ENCODE measurements at places on chromosomes 2 and 18. TPM values are rescaled to one million over a fixed set of nuclear protein-coding genes. Genes with fewer than 3 reads are reported as not detected.

The NGEF gene
- polyA plus RNA-seq: 0.13 TPM

GRCh38 chr2:112910219-112910618 is 746 bp upstream of the IL37 start:
- DNase-seq: no peak

The GAL3ST2 gene
- not detected for polyA plus RNA-seq

The ECEL1 gene
- not detected for polyA plus RNA-seq

The HOXD3 gene
- polyA plus RNA-seq: 3.3 TPM

DNA sequence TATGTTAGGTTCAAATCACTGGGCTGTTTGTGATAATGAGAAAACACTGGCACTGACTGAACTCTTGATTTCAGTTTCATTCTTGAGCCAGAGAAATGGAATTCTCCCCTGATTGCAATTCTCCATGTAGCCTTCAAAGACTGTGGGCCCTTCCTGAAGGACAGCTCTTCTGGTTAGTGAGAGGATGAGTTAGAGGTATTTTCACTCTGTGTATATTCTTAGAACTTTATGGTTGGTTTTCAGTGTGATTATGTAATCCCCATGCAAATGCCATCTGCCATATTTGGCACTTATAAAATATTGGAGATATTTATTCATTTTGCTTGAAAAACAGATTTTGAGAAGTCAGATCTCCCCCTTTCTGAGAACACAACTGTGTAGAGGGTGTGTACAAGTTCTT is 323.7 kb downstream of the SLC4A3 start:
- DNase-seq: no peak

- DNase-seq: no peak
Measured at GRCh38 chr18:28108814-28109213, 68.1 kb downstream of the CDH2 start.

The GKN1 gene
- polyA plus RNA-seq: not detected

DNA sequence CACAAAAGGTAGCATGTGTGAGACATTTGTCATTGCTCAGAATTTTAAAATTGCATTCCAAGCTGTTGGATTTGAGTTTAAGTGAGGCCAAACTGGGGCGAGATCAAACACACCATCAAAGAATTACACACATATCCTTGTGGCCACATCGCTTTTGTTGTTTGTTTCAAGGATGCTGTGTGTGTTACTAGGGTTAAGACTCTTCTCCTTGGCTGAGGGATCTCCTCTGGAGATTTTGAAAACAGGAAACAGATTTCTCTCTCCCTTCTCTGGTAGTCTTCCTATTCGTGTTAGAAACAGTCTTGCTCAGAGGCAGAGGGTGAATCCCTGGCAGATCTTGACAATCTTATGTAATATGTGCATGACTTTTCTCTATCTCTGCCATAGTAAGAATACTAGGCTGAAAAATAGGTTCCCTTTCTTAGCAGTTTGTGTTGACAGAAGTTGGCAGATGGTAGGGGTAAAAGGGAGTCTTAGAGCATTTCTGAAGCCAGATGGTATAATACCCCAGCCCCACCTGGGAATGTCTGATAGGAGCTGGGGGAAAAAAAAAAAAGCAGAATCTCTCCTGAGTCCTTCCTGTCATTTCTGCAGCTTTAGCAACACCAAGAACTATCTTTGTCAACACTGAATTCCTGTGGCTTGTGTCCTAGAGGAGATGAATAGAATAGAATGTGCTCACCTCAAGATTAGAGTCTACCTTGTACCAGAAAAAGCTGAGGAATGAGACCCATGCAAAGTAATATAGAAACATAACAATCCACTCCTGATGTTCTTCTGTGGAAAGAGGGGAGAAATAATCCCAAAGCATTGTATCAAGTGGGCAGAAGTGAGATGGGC is 101.8 kb downstream of the XRCC5 start:
- peak; percentile 25 for DNase-seq

GRCh38 chr2:159613091-159613490 is 3.3 kb downstream of the BAZ2B start:
- DNase-seq: no peak

The RFTN2 gene
- 5.0 TPM for polyA plus RNA-seq

DNA sequence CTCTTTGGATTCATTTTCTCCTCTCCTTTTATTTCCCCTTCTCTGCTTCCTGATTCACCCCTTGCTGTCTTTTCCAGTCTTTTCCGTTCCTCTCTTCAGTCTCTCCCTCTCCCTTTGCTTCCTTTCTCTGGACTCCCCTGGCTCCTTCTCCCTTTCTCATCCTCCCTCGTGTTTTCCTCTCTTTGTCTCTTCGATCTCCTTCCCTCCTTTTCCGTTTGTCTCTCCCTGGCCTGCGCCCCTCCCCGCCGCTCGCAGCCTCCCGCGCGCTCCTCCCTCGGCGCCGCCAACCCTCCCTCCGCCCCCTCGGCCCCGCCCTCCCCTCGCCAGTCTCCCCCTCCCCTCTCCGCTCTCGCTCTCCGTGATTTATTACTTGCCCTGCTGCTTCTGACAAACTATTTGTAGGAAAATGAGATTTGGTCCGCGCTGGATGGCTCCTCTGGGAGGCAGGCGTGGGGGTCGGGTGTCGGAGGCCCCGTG is 46.0 kb upstream of the PAX8 start:
- peak; percentile 23 for DNase-seq

DNA sequence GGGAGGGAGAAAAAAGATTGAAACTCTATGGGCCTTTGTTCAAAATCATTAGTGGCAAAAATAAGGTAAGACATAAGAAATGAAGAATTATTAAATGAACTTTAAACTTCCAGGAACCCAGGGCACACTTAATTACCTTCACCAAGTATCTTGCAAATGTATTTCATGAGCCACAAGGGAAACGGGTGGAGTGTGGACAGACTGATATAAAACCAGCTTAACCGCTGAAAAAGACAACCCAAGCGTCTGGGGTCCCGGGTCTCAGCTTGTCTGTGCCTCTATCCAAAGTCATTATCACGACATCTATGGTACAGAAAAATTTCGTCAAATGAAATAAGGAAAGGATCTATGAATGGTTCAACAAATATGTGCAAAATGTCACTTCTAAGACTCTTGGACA is 13.9 kb upstream of the MBOAT2 start:
- no peak for DNase-seq
